H9 (cell line): ENCODE measurements at places on chromosomes 2 and 18.

DNA sequence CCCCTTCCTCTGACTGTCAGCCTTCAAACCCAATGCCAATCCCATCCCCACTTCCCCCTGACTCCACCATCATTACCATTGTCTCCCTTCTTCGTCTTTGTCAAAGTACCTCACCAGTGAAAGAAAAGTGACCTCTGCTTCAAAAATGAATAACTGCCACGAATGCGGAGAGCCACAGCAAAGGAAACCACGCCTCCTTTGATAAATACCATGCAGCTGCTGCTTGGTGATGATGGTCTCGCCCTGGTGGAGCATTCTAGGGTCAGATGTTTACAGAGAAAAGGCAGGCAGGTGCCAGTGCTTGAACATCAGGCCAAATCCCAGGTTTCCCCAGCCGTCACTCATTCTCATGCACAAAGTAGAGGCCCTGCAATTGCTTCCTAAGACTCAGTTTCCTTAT lies 162.2 kb downstream of the BCL11A start:
- no peaks in the 10 kb centered on the region for H3K27me3 ChIP-seq
- DNase-seq, result no peak
- H3K27ac ChIP-seq, result no peak overlapping the region
- no peaks in the 10 kb centered on the region for H3K36me3 ChIP-seq
- H3K4me1 ChIP-seq, result no peaks in the 10 kb centered on the region; the same call in 1 of the 2 replicates

- H3K36me3 ChIP-seq, result no peaks in the 10 kb centered on the region
- peaks cover 15% of the 10 kb centered on the region; the same call in 1 of the 2 replicates for H3K4me1 ChIP-seq
- H3K4me3 ChIP-seq, result no peak overlapping the region
- no peak for DNase-seq
Measured at GRCh38 chr2:20585710-20586594, 64.9 kb downstream of the HS1BP3 start.

GRCh38 chr2:150165988-150166312 lies 321.5 kb downstream of the RND3 start:
- H3K4me3 ChIP-seq, result no peak overlapping the region
- H3K36me3 ChIP-seq, result peaks cover 4% of the 10 kb centered on the region
- no peaks in the 10 kb centered on the region for H3K27me3 ChIP-seq
- H3K27ac ChIP-seq, result no peak overlapping the region

DNA sequence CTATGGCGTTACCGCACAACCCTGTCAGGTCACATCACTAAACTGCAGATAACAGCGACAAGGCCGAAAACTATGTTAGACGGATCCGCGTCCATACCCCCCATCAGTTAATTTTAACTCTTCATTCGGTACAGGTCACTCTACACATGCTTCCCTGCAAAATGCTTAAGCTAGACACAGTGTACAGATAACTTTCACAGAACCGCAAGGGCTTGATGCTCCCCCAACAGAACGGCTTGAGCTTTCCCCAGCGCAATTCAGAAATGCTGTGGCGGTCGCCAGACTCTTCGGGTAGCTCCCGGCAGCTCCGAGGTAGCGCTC lies 283 bp upstream of the RBBP8 start:
- peaks cover 15% of the 10 kb centered on the region for H3K36me3 ChIP-seq
- H3K27me3 ChIP-seq, result no peaks in the 10 kb centered on the region
- no peak for DNase-seq
- peak overlapping the region; percentile 89 for H3K4me3 ChIP-seq
- no peaks in the 10 kb centered on the region for H3K4me1 ChIP-seq

DNA sequence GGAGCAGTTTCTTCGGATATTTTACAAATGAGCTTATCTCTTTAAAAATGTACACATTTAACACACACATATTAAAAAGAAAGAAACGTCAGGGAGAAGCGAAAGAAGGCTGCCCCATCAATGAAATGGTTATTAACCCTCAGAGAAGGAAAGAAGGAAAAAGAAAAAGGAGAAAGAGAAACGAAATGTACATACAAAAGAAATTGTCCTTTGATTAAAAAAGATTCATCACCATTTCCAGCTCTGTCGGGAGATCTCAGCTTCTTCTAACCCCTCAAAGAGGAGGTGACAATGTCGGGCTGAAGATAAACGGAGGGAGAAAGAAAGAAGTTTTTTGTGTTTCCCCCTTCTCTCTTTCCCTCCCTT lies 1.5 kb downstream of the IKZF2 start:
- H3K36me3 ChIP-seq, result no peaks in the 10 kb centered on the region
- no peaks in the 10 kb centered on the region for H3K27me3 ChIP-seq
- H3K4me1 ChIP-seq, result no peaks in the 10 kb centered on the region
- no peak for DNase-seq
